Peyer's patch (tissue), 4 donors: ENCODE measurements at places on chromosomes 5 and 9.
A peak's percentile ranks its signal among the peaks of the same experiment; 100 is the strongest.

DNA sequence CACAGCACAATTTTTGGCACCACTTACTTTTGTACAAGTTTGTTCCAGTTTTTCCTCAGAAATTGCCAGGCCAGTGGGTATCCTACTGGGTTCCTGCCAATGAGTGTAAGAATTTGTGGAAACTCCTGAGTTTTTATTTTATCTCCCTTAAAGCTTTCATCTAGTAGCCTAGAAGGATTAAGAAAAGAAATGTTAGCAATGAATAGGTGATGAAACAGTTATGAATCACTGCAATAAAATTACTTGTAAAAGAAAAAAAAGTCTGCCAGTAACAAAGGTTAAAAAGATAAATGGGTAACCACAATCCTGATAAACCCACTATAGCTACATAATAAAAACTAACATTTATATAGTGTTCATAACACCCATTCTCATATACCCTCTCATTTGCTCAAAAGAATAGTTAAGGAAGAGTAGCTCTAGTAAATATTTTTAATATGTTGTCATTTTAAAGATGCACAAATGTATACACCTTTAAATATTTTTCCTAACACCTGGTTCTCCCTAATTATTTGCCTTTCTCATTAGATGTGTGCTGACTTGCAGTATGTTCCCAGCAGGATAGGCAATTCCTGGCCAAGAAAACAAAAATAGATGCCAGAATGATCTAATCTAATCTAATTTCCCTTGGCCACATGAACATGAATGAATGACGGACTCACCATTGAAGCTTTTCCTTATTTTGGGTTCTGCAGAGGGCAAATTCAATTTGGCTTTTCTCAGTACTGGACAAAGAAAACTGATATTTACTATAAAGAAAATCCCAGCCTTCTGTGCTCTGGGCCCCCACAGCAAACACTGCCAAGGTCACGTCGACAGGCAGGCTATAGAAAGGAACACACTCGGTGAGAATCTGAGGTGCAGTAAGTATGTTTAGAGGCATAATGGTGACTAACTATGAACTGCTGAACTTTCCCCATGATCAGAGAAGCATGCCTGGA is 26.4 kb downstream of the ERAP1 start:
- H3K4me1 ChIP-seq, result no peaks in the 10 kb centered on the region
- no peak overlapping the region for H3K4me3 ChIP-seq
- H3K27ac ChIP-seq, result peak overlapping the region; percentile 39
- H3K36me3 ChIP-seq, result peaks cover 89% of the 10 kb centered on the region

- H3K4me1 ChIP-seq, result no peaks in the 10 kb centered on the region
- no peak overlapping the region for H3K4me3 ChIP-seq
- no peaks in the 10 kb centered on the region for H3K36me3 ChIP-seq
- H3K27ac ChIP-seq, result no peak overlapping the region
- H3K27me3 ChIP-seq, result no peaks in the 10 kb centered on the region
Observed at GRCh38 chr5:113269023-113269997, 165.5 kb downstream of the TSSK1B start.

DNA sequence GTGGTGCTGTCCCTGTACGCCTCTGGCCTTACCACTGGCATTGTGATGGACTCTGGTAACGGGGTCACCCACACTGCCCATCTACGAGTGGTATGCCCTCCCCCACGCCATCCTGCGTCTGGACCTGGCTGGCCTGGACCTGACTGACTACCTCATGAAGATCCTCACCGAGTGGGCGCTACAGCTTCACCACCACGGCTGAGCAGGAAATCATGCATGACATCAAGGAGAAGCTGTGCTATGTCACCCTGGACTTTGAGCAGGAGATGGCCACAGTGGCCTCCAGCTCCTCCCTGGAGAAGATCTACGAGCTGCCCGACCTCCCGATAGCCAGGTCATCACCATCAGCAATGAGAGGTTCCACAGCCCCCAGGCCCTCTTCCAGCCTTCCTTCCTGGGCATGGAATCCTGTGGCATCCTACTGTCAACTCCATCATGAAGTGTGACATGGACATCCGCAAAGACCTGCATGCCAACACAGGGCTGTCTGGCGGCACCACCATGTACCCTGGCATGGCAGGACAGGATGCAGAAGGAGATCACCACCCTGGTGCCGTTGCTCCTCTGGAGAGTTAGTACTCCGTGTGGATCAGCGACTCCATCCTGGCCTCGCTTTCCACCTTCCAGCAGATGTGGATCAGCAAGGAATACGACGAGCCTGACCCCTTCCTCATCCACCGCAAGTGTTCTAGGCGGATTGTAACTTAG is 434.2 kb upstream of the RGMB start:
- no peak overlapping the region for H3K4me3 ChIP-seq
- H3K36me3 ChIP-seq, result no peaks in the 10 kb centered on the region
- no peaks in the 10 kb centered on the region for H3K27me3 ChIP-seq

DNA sequence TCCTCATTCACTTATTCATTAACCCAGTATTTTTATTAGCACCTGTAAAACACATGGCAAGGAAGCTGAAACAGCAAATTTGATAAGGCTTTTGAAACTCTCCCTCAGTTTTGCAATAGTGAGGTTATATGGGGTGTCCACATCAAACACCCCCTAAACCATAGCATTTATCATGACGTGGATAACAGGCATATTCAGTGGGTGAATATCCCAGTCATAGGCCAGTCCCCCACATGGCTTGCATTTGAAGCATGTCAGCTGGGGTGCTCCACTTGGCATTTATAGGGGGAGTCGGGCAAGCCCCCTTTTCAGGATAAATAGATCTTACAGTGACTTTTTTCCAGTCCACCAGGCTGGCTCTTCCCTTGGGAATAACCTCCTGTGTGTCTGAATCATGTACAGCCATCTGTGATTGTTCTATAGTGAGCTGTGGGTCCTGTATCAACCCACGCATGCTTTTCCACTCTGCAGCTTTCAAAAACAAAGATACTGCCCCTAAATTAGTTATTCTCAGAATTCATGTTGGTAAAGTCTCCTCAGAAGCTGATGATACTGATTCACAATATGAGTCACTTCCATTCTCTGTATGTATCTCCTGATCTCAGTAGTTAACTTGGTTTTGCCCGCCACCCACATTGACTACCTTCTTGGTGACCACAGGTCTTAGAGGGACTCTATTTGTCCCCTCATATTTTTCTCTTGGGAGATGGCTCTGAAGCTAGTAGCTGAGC is 84.4 kb upstream of the SPIN1 start:
- no peak overlapping the region for H3K27ac ChIP-seq
- H3K27me3 ChIP-seq, result no peaks in the 10 kb centered on the region
- no peaks in the 10 kb centered on the region for H3K4me1 ChIP-seq
- H3K4me3 ChIP-seq, result no peak overlapping the region

DNA sequence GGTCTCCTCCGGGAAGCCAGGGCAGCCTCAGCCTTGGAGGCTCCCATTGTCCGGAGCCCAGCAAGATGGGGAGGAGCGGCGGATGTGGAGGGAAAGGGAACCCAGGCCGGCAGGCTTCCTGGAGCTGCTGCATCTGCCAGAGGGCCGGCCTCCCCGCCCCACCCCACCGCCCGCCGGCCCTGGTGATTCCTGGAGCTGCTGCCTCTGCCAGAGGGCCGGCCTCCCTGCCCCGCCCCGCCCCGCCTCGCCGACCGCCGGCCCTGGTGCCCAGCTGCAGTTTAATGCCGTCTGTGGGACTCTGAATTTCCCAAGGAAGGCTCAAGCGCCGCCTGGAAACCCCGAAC is 31.6 kb downstream of the EXD3 start:
- H3K27me3 ChIP-seq, result no peaks in the 10 kb centered on the region
- H3K4me1 ChIP-seq, result no peaks in the 10 kb centered on the region
- H3K4me3 ChIP-seq, result no peak overlapping the region
- peak overlapping the region; percentile 73 for H3K27ac ChIP-seq
- H3K36me3 ChIP-seq, result peaks cover 10% of the 10 kb centered on the region

- no peaks in the 10 kb centered on the region for H3K4me1 ChIP-seq
- no peaks in the 10 kb centered on the region for H3K36me3 ChIP-seq
- peak overlapping the region; percentile 75 for H3K27ac ChIP-seq
- no peak overlapping the region for H3K4me3 ChIP-seq
- H3K27me3 ChIP-seq, result no peaks in the 10 kb centered on the region
- no peak for DNase-seq
Observed at GRCh38 chr9:87713988-87714330, 12.0 kb upstream of the CTSL start.

DNA sequence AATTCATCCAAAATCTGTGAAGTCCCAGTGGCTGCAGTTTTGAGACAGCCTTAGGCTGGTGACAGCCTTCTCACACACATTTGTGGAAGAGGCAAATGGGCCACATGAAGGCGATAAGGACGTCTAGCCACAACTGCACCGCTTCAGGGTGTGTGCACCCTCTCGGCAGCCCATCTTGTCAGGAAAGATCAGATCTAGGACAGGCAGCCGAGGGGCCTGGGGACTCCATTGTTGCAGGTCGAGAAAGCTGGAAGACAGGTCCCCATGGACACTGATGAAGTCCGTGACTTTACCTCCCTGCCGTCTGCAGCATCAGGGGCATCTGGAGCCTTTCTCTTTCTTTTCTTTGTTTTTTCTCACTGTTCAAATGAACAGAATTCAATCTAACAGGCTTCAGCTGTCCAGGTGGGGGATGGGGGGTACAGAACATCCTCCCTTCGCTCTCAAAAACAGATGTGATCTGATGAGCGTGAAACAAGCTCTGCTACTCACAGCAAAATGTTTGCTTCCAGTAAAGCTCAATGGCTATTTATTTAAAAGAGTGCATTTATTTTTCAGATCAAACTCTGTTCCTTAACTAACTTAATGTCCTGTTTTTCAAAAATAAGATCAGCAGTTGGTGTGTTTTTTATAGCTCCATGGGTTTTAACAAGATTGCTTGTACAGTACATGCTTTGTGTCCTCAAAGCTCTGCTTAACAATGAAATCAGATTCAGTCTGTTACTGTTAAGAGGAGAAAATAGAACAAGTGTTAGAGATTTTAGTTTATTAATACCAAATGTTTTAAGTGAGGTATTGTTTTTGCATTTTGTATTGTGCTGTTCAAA is 111.8 kb upstream of the OTULINL start:
- peaks cover 68% of the 10 kb centered on the region for H3K36me3 ChIP-seq
- no peak overlapping the region for H3K4me3 ChIP-seq
- no peaks in the 10 kb centered on the region for H3K27me3 ChIP-seq
- no peak overlapping the region for H3K27ac ChIP-seq

GRCh38 chr5:16179511-16179935 is at the start of gene MARCHF11:
MARCHF11 (minus strand) TSS chr5:16179791; CDS start chr5:16179575, 216 bp downstream.
- no peak for DNase-seq
- peaks cover 10% of the 10 kb centered on the region for H3K27me3 ChIP-seq
- no peaks in the 10 kb centered on the region for H3K36me3 ChIP-seq
- H3K4me3 ChIP-seq, result no peak within 1 kb of the TSS

DNA sequence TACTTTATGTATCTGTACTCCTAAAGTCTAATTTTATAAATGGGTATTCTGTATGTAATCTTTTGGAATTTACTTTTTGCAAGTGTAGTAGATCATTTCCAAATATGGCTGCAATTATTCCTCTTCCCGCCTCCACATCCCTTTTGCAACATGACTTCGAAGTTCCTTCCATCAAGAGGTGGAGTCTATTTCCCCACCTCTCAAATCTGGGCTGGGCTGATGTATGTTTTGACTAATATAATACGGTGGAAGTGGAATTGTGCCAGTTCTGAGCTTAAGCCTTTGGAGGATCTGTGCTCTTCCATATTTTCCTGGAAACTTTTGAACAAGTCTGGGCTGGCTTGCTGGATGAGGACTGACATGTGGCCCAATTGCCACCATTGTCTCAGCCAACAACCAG is 155.9 kb downstream of the FGF18 start:
- no peak overlapping the region for H3K4me3 ChIP-seq
- DNase-seq, result no peak
- no peaks in the 10 kb centered on the region for H3K36me3 ChIP-seq
- H3K27ac ChIP-seq, result no peak overlapping the region
- H3K4me1 ChIP-seq, result no peaks in the 10 kb centered on the region

- H3K27me3 ChIP-seq, result no peaks in the 10 kb centered on the region
- H3K4me3 ChIP-seq, result no peak overlapping the region
- no peaks in the 10 kb centered on the region for H3K36me3 ChIP-seq
- no peaks in the 10 kb centered on the region for H3K4me1 ChIP-seq
Observed at GRCh38 chr5:90191352-90192045, 218.1 kb downstream of the CETN3 start.

- H3K27me3 ChIP-seq, result no peaks in the 10 kb centered on the region
- no peak overlapping the region for H3K4me3 ChIP-seq
- no peak for DNase-seq
- peaks cover 16% of the 10 kb centered on the region for H3K4me1 ChIP-seq
- H3K36me3 ChIP-seq, result no peaks in the 10 kb centered on the region
Observed at GRCh38 chr5:131274326-131275063, 10.6 kb downstream of the CDC42SE2 start.

DNA sequence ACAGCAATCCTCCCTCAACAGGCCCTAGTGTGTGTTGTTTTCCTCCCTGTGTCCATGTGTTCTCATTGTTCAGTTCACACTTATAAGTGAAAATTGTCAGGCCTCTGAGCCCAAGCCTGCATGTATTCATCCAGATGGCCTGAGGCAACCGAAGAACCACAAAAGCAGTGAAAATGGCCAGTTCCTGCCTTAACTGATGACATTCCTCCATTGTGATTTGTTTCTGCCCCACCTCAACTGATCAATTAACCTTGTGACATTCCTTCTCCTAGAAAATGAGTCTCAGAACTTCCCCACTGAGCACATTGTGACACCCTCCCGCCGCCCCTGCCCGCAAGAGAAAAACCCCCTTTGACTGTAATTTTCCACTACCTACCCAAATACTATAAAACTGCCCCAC is 17.4 kb upstream of the TRPC7 start:
- no peak overlapping the region for H3K4me3 ChIP-seq
- no peak for DNase-seq
- no peak overlapping the region for H3K27ac ChIP-seq
- H3K4me1 ChIP-seq, result no peaks in the 10 kb centered on the region
- H3K36me3 ChIP-seq, result no peaks in the 10 kb centered on the region

GRCh38 chr5:119031905-119032304 is 39.0 kb upstream of the DMXL1 start:
- DNase-seq, result no peak
- no peaks in the 10 kb centered on the region for H3K36me3 ChIP-seq
- H3K27me3 ChIP-seq, result no peaks in the 10 kb centered on the region
- H3K27ac ChIP-seq, result no peak overlapping the region

DNA sequence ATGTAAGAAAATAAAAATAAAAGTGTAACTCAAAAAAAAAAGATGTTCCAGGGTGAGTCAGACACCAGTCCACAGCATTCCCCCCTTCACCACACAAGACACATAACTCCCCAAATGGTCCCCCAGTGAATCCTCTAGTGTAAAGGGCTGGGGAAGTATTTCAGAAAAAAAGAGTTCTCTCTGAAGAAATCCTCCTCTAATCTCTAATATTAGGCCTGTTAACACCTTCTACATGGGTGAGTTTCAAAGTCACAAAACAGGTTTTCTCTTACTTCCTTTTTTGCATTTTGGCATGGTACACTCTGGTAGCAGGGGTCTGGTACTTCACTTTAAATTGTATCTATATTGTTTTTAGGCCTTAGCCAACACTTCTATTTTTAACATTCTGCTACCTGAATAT is 28.2 kb downstream of the RNF145 start:
- no peaks in the 10 kb centered on the region for H3K27me3 ChIP-seq
- H3K36me3 ChIP-seq, result no peaks in the 10 kb centered on the region
- no peak for DNase-seq
- H3K27ac ChIP-seq, result no peak overlapping the region

GRCh38 chr5:137668637-137669036 is 67.3 kb downstream of the KLHL3 start:
- no peaks in the 10 kb centered on the region for H3K36me3 ChIP-seq
- no peak for DNase-seq
- H3K4me1 ChIP-seq, result no peaks in the 10 kb centered on the region
- H3K27ac ChIP-seq, result no peak overlapping the region
